ENCODE measurements at places on chromosomes 5 and 9.

DNA sequence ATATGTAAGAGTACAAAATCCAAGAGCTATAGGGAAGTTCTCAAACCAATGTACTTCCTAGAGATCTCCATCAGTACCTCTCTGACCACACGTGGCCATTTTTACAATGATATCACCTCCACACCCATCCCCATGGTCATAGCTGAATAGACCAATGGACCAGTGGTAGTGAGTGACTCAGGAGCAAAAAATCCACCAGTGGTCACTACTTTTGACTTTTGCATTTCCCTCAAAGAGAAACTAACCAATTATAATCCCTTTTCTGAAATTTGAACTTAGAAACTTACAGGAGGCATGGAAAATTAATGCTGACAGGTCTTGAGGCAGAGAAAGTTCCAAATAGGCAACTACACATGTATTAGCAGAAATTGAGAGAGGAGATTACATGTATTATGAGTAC is 238.4 kb downstream of the TRPM3 start:
- no peak for DNase-seq

GRCh38 chr9:92406477-92406876 is 2.1 kb upstream of the OGN start:
- no peak for DNase-seq

DNA sequence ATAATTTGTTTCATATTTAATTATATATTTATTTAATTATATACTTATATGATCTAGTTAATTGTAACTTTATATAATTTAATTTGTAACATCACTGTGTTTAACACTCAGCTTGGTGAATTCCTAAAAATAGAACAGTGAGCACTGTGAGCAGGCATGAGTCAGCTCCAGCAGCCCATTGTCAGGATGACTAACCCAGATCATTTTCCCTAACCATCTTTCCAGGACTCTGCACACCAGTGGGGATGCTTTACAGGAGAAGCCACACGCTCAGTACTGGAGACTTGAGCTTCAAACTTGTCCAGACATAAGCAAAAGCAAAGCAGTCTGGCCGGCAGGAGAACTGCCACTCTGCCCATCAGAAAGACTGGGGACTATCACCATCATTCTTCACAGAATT is 446.2 kb upstream of the TRPC7 start:
- DNase-seq = no peak

GRCh38 chr5:161283296-161283695 is 263.2 kb downstream of the GABRB2 start:
- no peak for DNase-seq

GRCh38 chr9:18821788-18822187 is 211.2 kb downstream of the SAXO1 start:
- no peak for DNase-seq

DNA sequence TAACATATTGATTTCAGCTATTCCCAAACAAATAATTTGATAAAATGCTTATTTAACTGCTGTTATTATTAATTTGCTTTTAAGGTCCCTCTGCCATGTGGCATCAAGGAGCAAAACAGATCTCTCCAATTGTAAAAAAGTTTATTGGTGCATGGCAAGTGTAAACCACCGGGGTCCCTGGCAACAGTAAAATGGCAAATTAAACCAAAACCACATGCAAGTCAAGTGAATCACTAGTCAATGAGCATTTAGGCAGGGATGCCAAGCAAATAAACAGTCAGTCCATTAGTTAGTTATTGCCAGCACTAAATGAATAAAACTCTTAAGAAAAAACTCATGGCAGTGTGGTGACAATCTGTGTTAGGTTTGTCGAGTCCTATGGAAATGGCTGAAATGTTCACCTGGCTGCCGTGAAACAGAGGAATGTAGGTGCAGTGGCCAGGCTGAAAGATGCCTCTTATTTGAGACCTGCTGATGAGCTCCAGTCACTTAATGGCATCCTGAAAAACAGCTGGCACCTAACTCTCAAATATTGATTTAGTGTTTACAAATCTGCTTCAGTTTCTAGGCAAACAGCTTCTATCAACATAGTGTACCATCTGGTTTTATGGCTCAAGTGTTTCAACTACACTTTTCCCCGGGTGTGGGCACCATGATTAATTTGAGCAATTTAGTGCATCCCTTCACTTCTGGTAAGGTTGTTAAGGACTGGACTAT is 296.5 kb upstream of the ITGA1 start:
- no peak for DNase-seq

DNA sequence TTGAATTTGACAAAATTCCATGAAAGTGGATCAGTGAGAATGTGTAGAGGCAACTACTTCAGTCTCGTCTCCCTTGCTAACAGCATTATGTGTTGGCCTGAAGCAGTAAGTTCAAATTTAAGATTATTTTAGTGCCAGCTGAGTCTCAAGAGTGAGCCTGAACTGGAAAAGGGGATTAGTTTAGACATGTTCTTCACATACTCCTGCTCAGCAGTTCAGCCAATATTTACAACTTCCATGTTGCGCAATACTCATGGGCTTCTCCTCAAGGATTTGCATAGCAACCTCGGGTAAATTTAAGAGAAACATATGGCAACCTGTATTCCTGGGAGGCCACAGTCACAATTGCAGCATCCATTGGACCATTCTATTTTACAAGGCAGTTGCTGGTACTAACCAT is 553.8 kb downstream of the PTPRD start:
- no peak for DNase-seq

GRCh38 chr5:139597134-139597533 is 36.0 kb downstream of the UBE2D2 start:
- no peak for DNase-seq

DNA sequence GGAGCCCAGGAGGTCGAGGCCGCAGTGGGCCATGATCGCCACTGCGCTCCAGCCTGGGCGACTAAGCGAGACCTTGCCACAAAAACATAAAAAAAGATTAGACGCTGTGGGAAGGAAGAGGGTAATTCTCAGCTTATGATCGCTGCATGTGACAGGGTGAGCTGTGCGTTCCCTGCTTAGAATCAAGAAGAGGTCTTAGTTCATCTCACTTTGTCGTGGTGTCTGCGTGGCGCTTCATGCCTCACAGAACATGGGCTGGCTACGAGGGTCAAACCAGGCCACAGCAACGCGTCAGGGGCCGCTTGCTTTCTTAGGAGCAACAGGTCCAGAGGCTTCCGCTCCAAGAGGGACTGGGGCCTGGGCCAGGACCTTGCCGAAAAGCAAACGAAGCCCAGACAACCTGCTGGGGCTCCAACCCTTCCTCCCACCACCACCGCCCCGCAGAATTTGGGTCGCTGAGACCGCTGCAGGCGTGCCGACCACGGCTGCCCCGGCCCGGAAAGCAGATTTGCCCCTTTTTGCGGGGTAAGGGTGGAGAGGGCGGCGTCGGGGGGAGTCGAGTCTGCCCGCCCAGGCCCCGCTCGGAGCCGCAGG is 10.0 kb upstream of the GRIN1 start:
- DNase-seq = no peak

GRCh38 chr9:93958819-93959682 is 3.9 kb upstream of the BARX1 start:
- no peak for DNase-seq

DNA sequence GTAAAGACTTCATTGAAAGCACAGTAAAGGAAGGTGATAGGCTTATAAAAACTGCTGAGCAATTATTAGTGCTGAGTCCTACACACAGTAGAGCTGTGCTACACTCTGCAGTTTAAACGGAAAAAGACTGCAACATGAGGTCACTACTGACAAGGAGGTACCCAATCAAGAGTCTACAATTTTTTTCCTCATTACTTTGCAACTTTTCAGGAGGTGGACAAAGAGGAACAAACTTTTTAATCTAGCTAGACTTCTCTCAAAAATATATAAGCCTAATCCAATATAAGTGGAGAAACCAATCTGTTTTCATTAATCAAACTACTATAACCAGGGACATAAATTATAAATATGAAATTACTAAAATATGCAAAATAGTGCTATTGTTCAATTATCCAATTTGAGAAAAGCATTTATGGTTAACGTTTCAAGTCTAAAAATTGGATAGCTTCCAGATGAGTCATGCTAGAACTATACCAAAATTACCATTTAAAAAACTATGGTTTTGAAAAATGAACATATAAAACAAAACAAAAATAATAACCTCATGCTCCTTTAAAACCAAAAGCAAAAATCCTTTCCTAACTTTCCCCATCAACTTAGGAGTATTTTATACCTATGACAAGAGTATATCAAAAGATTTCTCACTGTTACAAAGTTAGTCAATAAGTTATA is 37.7 kb downstream of the FAM13B start:
- DNase-seq = no peak

GRCh38 chr5:116502616-116503015 is 72.0 kb downstream of the SEMA6A start:
- DNase-seq = no peak

- no peak for DNase-seq
Observed at GRCh38 chr5:175336781-175337180, 107.2 kb downstream of the DRD1 start.

DNA sequence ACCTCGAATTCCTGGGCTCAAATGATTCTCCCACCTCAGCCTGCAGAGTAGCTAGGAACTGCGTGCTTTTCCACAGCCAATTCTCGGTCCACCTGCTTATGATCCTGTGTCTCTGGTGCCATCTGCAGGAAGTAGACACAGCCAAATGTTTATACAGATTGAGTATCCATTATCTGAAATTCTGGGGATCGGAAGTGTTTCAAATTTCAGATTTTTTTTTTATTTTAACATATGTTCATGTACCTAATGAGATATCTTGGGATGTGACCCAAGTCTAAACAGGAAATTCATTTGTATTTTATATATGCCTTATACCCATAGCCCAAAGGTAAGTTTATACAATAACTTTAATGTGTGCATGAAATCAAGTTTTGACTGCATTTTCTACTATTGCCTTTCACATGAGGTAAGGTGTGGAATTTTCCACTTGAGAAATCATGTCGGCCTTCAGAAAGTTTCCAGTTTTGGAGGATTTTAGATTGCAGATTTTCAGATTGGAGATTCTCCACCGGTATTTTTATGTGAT is 89.5 kb downstream of the ESM1 start:
- no peak for DNase-seq

DNA sequence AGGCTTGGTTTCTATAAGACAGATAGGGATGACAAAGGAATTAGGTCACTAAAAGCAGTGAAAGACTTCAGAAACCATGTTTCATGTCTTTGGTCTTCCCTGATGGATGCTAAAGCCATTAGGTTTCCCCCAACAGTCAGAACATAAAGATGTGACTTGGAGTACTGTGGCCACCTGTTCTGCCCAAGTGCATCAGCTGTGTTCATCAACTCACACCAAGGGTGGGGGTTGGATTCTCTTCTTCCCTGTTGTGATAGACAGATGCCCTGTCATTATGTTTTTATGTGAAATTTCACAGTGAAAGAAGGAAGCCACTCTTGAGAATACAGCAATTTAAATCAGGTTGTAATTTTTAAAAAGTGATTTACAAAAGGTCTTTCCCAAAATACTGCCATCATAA is 196.8 kb downstream of the SH3GL2 start:
- DNase-seq = no peak

- DNase-seq = no peak
Observed at GRCh38 chr5:93929131-93929530, 187.7 kb upstream of the POU5F2 start.

DNA sequence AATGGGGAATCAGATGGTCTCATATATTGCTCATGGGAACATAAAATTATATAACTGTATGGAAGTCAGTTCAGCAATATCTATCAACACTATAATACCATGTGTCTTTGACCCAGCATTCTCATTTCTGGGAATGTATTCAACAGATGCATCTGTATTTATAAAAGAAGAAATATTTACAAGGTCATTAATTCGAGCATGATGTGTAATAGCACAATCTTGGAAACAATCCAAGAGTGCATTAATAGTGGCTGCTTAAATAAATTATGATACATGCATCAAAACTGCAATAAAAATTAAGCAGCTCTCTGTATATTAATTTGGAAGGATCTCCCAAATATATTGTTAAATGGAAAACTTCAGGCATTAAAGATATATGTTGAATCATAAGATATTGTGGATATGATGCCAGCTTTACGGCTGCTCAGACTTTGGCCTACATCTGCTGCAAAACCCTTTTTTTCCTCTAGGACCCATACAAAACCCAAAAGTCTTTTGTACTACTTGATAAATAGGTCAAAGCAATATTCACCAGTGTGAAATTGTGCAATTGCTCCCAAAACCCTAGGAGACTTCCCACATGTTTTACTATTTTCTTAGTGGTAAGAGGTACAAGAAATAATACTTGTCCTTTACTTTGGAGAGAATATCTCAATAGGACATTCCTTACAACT is 45.3 kb upstream of the ISOC1 start:
- DNase-seq = no peak

DNA sequence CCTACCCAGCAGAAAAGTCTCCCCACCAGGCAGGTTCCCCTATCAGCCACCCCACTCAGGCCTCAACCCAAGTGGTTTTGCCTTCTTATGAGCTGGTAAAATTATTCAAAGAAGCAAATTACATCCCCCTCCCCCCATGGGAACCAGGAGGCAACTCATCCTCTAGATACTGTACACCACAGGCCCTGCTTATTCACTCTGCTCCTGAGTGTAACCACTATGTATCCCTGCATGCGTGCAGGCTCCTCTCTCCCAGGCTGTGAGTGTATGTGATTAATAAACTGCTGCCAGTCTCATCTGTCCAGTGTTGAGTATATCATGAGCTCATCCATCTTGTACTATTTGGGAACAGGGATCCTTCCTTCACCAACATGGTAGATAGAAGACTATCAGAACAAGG is 8.6 kb downstream of the KCTD16 start:
- DNase-seq = no peak

DNA sequence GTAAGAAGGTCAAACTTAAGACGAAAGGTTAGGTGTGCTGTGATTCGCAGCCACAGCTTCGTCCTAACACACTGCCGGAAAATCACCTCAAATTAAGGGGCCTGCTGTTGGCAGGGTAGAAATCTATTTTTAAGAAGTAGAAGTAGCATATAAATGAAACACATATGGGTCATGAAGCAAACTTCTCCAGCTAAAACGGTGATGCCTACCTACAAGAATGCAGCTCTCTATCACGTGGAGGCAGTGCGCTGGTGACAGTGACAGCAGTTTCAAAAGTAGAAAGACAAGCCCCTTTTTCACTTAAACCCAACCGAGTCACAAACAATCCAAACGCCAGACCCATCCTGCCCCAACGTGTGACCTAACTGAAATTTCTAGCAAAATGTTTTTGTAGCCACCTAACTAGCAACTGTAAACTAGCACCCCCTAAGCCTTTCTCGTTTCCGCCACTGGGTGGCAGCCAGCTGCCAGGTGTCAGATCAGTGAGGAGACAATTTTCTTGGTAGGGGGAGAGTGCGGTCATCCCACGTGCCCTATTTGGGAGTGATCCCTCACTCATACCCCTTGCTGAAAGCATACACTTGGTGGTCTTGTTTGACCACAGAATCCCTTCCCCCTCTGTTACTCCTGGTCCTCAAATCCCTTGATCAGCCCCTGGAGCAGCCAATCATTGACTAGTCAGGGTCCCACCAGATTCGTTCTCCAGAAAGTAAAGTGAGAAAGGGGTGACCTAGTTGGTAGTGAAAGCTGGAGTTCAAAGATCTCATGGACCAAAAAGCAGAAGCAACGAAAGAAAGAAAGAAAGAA is 71.8 kb upstream of the MAMDC2 start:
- no peak for DNase-seq

GRCh38 chr9:99573085-99573484 is 248.6 kb upstream of the NR4A3 start:
- DNase-seq = no peak

- DNase-seq = no peak
Observed at GRCh38 chr5:61162832-61163567, 732 bp upstream of the SMIM15 start.

- no peak for DNase-seq
Observed at GRCh38 chr5:42791151-42791550, 20.5 kb downstream of the SELENOP start.

- no peak for DNase-seq
Observed at GRCh38 chr5:77620405-77620804, 18.1 kb downstream of the OTP start.

- no peak for DNase-seq
Observed at GRCh38 chr5:138943599-138944173, 68.6 kb upstream of the LRRTM2 start.
